ENCODE measurements at places on chromosomes 2 and 18.

- no peak for DNase-seq
These were observed 208.9 kb downstream of the LPIN1 start for GRCh38 chr2:11955314-11955713.

GRCh38 chr18:41545091-41545888 lies 409.7 kb upstream of the PIK3C3 start:
- DNase-seq = no peak

GRCh38 chr2:41127351-41127750 lies 675.5 kb upstream of the SLC8A1 start:
- no peak for DNase-seq

DNA sequence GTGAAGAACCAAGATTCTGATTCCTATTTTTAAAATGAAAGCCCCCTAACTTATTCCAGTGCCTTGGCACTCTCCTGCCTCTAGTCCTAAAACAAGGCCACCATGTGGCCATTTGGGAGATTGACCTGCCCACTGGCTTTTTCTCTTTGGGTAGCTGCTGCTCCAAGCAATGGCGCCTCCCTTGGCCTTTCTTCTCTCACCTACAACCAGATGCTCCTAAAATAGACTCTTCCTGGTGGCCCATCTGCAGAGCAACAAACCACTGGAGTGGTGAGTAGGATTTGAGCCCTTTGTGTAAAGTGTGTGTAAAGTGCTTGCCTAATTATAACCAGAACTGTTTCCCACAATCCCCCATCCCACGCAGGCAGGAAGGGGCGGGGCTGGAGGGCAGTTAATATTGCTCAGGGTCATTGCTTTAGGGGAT lies 114.2 kb downstream of the FHOD3 start:
- DNase-seq = no peak

DNA sequence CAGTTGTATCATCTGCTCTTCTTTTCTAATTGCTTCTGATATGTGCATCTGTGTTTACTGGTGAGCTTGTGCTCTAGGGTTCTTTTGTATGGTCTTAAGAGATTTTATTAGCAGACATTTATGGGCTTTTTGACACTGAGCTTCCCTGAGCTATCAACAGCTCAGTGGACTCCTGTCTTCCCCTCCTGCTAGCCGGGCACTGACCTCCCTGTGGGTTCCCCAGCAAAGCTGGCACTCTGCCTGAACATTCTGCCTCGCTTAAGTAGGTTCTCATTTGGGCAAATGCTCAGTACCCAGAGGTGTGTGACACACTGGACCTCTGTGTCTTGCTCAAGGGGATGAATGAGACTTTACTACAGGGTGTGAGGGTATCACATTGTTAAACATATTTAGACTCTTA lies 15.8 kb downstream of the TRAF3IP1 start:
- no peak for DNase-seq

DNA sequence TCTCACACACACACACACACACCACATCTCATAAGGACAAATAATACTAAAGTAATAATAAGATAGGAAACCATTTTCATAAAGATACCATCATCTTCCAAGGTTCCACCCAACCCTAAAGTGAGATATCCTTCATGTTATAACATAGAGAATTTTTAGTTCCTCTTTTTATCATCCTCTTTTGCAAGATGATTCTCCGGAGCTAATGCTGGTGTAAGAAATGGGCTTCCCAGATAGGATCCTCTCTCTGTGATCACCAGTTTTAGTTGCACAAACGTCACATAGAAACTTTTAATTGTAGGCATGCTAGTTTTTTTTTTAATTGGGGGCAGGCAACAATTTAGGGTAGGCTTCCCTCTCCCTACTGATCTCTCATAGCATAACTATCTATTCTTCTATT lies 49.6 kb downstream of the ARHGAP25 start:
- peak; percentile 69 for DNase-seq

- no peak for DNase-seq
These were observed 525.5 kb downstream of the IRS1 start for GRCh38 chr2:226274143-226274542.

GRCh38 chr2:234355021-234355720 lies 141.7 kb downstream of the ARL4C start:
- DNase-seq = no peak

- DNase-seq = no peak
These were observed 169.1 kb downstream of the LAMA1 start for GRCh38 chr18:6948281-6949055.

- DNase-seq = no peak
These were observed 56.7 kb downstream of the IL1R2 start for GRCh38 chr2:102048465-102048864.

DNA sequence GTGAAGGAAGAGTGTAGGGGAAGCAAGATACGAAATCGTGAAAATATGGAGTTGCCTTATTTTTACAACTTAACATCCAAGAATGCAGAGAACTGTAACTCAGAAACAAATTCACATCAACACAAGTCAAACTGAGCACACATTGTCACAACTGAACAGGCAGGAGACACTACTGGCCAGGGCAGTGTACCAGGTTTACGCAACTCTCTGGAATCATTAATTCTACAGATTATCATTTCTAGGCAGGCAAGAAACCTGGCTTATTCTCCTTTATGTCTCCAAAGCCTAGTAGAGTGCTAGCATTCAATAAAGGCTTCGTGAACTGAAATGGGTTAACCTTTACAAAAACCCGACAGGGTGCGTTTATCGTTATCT lies 584 bp downstream of the COA5 start:
- DNase-seq = peak; percentile 25

Measured in GF-D8 (cell line).